B cell (primary cell): ENCODE measurements at places on chromosomes 7 and 10. TPM values are rescaled to one million over a fixed set of nuclear protein-coding genes. Genes with fewer than 3 reads are reported as not detected.

VAX1 gene
- not detected in 2 replicates for polyA plus RNA-seq

ASZ1 gene
- not detected in 2 replicates for polyA plus RNA-seq

DYDC2 gene
- polyA plus RNA-seq: not detected in 2 replicates

GALNT17 gene
- polyA plus RNA-seq: not detected in 2 replicates

ACBD7 gene
- polyA plus RNA-seq: 0.09 and 0.35 TPM in 2 replicates

CHPF2 gene
- polyA plus RNA-seq: 28.8 and 39.9 TPM in 2 replicates

EPHB4 gene
- 12.0 and 15.2 TPM in 2 replicates for polyA plus RNA-seq

RELN gene
- polyA plus RNA-seq: not detected in 2 replicates

PLXDC2 gene
- 0.07 and 0.17 TPM in 2 replicates for polyA plus RNA-seq

MRPL43 gene
- 80.4 and 99.4 TPM in 2 replicates for polyA plus RNA-seq

GPR22 gene
- not detected in 2 replicates for polyA plus RNA-seq

EPO gene
- 0.10 TPM in 1 of 2 replicates, not detected in the other for polyA plus RNA-seq

GRCh38 chr7:27551803-27552400, 110.8 kb downstream of the HIBADH start:
- DNase-seq: no peak

- DNase-seq: no peak
Measured at GRCh38 chr7:2476776-2477446, 713 bp upstream of the GRIFIN start.

- DNase-seq: no peak
Measured at GRCh38 chr10:8531116-8531515, 476.6 kb downstream of the GATA3 start.

DNA sequence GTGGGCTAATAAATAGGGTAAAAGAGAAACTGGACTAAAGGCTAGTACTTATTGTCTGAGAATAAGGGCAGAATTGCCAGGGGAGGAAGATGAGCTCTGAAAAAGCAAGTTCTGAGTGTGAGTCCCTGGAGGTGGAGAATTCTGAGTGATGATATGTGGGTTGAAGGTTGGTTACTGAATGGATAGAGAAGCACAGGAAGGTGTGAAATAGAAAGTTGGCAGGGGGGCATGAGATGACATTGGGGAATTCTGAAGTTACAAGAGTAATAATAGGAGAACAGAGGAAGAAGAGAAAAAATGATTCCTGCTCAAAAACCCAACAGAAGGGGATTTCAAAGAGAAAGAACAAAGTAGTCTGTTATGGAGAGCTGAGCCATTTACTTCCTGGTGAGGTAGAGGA, 76.9 kb downstream of the PRKCQ start:
- no peak for DNase-seq

DNA sequence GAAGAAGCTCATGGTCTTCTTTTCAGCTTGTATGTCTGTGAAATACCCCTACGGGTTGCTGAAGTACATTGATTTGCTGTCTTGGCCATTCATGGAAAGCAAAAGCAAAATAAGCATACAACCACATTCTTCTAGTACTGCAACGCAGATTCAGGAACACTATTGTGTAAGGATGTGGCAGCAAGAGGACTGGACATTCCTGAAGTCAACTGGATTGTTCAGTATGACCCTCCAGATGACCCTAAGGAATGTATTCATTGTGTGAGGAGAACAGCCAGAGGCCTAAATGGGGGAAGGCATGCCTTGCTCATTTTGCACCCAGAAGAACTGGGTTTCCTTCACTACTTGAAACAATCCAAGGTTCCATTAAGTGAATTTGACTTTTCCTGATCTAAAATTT, 133.4 kb upstream of the ANKRD1 start:
- DNase-seq: no peak

- DNase-seq: no peak
Measured at GRCh38 chr10:76405922-76406321, 974.5 kb downstream of the LRMDA start.

DNA sequence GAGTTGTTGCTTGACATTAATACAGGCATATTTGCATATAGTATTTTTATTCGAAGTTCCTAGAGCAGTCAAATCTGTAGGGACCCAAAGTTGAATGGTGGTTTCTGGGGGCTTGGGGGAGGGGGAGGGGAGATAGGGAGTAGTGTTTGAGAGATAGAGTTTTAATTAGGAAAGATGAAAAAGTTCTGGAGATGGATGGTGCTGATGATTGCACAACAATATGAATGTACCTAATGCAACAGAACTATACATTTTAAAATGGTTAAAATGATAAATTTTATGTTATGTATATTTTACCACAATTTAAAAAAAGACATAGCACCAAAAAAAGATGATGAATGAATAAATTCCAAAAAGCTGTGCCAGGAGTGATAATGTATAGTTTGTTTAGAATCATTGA, 41.8 kb downstream of the STK31 start:
- DNase-seq: no peak

DNA sequence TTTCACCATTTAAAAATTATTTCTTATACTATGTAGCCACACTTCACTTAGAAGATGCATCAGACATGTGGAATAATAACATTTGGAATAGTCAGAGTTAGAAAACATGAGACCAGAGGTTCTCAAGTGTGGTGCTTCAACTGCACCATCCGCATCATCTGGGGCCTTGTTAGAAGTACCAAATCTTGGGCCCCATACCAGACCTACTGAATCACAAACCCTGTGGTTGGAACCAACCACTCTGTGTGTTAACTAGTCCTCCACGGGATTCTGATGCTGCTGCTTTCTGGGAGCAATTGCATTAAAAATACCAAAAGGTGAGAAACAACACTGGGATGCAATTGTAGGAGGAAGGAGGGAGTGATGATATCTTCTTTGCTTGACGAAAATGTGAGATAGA, 125.2 kb downstream of the GNAT3 start:
- no peak for DNase-seq

- DNase-seq: no peak
Measured at GRCh38 chr10:44198096-44198779, 186.7 kb downstream of the CXCL12 start.

- no peak for DNase-seq
Measured at GRCh38 chr10:10353326-10353868, 664.3 kb upstream of the CELF2 start.

GRCh38 chr7:158343936-158344455, 243.6 kb downstream of the PTPRN2 start:
- DNase-seq: no peak

GRCh38 chr7:147509035-147509501, 1081.5 kb upstream of the C7orf33 start:
- no peak for DNase-seq

DNA sequence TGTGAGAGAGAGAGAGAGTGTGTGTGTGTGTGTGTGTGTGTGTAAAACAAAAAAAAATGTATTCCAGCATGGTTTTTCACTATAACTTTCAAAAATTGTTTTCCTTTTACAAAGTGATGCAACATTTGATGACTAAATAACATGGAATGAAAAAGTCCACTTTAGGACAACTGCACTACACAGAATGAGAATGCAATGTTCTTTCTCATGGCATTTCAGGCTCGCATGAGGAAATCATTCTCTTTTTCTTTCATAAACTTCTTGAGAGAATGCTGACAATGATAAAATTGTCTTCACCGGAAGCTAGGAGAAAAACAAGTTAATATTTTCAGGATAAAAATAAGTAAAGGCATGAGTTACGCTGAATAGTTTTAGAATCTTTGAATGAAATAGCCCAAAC, 53.7 kb downstream of the SLC16A12 start:
- DNase-seq: no peak

- DNase-seq: no peak
Measured at GRCh38 chr10:93315246-93315645, 166.9 kb downstream of the MYOF start.

DNA sequence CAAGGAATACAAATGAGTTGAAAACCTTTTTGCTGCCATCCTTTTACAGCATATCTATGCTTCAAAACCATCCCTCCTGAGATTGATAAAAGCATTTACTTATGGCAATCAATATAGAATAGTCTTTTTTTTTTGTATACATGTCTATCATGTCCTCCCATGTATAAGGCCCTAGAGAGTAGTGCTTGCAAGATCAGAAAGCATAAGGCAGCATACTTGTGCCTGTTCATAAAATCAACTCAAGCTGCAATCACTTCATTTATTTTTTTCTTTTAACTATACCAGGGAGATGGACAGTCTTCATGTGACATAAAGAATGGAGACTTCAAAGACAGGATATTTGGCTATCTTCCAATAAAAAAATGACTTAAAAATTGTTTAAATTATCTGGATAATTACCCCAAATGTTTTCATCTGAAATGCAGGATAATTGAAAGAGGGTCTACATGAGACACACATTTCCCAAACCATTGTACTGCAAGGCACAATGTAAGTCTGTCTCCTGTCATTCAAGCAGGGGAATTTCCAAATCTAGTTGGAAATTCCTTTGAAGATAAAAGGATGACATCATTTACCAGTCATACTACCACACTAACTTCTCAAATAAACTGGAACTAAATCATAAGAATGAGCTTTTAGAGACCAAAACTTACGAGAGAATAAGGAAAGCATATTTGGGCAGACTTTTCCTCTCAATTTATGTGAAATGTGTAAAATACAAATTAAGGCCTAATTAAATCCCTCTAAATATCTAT, 22.5 kb downstream of the LRRN3 start:
- no peak for DNase-seq

DNA sequence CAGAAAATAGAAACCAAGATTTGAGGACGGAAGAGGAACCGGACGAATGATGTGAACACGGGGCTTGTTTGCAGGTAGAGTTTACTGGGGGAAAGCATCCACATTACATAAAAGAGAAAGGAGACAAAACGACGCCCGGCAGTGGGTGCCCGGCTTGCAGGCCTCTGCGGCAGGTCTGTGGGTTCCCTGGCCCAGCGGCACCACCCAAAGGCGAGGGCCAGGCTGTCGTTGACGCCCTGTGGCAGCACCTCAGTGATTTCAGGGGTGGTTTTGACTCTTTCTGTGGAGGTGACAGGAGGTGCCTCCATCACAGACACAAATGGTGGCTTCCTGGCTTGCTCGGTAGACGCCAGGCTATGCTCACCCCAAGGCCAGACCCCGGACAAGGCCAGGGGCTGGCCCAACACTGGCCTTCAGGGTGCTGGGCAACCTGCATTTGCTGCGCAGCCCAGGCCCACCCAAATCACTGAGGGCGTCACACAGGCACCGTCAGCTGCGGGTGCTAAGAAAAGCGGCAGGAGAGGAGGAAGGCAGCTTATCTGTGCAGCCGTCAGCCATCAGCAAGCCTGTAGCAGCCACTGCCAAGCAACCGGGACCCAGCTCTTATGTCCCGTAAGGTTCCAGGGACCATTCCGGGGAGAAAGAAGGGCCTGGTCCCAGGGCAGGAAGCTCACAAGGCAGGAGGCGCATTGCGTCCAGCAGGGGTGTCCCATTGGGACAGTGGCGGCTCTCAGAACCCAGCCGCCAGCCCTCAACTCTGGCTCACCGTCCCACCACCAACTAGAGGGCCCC, 230.3 kb downstream of the PTPRN2 start:
- DNase-seq: no peak

- no peak for DNase-seq
Measured at GRCh38 chr10:89147256-89147655, 59.9 kb downstream of the CH25H start.

DNA sequence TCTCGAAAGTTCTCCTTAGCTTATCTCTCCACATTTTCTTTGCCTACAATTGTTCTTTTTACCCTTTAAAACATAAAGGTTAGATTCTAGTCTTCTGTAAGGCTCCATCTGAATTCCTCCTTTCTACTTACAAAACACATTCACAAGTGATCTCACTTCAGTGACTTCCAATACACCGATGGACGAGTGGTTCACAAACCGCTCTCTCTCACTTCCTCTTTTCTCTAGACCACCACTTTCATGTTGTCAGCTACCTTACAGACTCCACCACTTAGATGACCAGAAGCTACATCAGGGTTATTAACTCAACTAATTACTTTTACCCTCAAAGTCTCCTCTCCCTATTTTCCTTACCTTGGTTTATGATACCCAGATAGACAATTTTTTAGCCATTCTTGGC, 11.8 kb downstream of the MET start:
- peak; percentile 69 for DNase-seq

GRCh38 chr7:94420328-94420727, 25.6 kb downstream of the COL1A2 start:
- no peak for DNase-seq

DNA sequence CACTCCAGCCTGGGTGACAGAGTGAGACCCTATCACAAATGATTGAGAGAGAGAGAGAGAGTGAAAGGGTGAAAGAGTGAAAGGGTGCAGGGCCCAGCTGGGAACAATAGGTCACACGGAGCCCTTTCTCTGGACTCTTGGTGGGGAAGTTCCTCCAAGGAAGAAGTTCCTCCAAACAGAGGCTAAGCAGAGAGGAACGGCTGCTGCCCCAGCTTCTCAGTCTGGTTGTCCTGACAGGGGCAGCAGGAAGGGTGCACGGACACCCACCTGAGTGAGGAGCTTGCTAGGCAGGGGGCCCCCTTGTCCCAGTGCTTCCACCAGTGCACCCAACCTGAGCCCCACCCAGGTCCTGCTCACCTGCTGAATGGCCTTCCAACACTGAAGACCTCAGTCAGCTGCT, 38.8 kb upstream of the MYL10 start:
- DNase-seq: no peak

DNA sequence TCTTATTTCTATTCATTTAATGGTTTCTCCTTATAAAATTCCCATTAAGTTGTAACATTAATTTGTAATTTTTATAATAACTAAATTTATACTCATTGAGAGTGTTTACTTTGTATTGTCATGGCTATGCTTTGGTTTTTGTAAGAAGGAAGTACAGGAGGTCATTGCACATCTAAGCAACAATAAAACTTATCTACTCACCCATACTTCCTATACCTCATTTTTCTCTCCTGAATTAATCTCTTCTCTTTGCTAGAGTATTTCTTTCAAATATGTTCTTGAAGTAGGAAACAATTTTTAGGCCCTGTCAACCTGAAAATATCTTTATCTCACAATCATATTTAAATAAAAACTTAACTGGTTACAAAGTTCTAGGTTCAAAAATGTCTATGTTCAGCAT, 95.4 kb upstream of the WDR11 start:
- no peak for DNase-seq

DNA sequence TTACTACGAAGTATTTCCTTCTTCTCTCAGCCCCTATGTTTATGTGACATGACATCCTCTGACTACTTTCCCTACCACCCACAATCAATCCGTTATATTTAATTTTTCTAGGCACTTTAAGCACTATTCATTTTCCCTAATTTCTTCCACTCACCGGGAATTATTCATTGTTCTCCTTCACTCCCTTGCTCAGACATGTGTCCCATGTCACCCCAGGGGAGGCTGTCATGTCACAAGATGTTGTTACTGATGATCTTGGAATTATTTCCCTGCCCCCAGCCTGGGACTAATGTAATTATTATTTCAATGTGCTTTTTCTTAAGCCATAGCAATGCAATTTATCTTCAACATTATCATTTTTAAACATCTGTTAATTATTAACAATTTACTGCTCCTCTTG, 317.2 kb downstream of the PHF14 start:
- DNase-seq: no peak

- no peak for DNase-seq
Measured at GRCh38 chr10:114262496-114262895, 23.4 kb downstream of the VWA2 start.

DNA sequence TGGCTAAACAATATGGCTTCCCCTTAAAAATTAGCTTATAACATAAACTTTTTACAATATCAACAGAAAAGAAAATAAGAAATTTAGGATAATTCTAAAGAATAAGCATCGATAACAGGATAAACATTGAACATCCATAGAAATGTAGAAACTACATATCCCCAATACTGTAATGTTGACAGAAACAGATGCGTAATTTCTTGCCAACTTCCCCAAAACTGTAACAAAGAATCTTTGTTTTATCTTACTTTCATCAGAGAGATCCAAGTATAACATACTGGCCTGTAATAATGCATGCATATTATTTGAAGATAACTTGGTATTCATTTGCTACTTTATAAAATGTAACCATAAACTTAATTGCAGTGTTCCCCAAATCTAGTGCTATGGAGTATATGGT, 339.9 kb downstream of the ARL4A start:
- DNase-seq: no peak
